Stimulated activated CD4-positive, alpha-beta T cell treated with anti-CD3 and anti-CD28 coated beads, Interleukin-4, amount 100 ng/mL, for 4 hours (primary cell): ENCODE measurements at places on chromosomes 16 and 17.
A peak's percentile ranks its signal among the peaks of the same experiment; 100 is the strongest.

DNA sequence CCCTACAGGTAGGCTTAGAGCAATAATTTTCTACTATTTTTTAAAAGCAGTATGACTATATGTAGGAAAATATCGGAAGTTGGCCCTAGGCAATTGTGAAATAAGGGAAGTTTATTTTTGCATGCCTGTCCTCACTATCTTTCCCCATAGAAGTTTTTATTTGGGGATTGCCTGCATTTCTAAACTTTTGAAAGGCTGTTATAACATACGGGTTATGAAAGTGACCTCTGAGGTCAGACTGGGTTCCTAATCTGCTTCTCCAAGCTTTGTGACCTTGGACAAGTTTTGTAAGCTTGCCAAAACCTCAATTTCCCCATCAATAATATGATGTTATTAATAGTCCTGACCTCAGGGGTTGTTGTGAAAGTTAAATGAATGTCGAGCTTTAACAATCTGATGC, 67.1 kb downstream of the ARHGAP44 start:
- DNase-seq: no peak

DNA sequence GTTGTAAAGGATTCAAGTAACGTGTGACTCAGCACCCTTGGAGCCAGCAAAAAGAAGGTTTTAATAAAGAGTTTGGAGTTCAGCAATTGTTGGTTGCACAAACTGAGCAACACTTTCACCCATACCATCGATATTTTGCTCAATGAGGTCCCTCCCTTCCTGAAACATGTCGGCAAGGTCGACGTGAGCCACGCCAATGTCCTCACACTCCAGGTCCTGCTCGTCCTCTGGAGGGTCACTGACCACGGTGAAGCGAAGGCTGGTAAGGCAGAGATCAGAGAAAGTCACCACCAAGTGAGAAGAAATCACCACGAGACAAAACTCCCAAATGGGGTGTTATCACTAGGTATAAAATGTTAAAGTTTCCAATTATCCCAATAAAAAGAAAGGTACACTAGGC, 98.3 kb downstream of the RPGRIP1L start:
- no peak for DNase-seq

GRCh38 chr17:64005734-64006167, 7.6 kb downstream of the PRR29 start:
- no peak for DNase-seq

DNA sequence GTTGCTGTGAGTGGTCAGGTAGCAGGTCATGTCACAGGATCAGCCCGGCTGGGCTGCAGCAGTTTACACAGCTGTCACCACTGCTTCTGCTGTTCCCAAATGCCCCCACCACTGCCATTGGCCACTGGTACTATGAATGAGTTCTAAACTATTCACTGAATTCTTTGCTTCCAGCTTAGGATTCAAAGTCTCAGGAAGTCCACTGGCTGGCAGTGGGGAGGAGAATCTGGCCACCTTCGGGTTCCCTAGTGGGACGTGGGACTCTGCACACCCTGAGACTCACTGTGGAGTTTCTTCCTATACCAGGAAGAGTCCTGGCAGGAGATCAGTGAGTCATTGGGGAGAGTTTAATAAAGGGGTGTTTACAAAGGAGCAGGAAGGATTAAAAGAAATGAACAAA, 6.9 kb downstream of the MT1X start:
- no peak for DNase-seq

DNA sequence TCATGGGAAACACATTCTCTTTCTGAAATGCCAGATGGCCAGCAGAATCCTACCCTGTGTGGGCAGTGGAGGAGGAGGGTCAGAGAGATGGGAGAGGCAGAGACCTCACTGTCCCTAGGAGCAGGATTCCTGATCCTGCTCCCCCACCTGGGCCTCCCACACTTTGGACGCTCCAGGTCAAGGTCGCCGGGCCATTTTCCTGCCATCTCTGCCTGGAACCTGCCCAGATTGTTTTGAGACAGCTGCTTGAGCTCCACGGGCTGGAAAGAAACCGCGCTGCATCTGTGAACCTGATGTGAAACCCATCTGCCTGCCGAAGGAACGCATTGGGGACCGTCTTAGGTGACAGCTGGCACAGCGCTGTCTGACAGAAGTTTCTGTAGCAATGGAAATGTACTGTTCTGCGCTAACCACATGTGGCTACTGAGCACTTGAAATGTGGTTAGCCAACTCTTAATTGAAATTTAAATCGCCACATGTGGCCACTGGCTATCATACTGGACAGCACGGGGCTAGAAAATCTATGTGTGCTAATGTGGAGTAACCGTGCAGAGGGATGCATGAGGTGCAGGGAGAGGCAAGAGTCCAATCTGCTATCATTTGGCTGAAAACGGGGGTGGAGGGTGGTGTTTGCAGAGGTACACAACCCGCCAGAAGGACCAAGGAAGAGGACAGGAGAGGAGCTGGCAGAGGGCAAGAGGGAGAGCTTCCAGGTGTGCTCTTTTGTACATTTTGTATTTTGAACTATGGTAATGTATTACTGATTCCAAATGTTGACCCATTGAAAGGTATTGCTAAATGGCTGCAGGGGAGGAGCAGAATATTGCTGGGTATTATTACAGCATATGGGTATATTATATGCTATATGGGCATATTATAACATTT, 15.4 kb upstream of the NUBP1 start:
- no peak for DNase-seq

DNA sequence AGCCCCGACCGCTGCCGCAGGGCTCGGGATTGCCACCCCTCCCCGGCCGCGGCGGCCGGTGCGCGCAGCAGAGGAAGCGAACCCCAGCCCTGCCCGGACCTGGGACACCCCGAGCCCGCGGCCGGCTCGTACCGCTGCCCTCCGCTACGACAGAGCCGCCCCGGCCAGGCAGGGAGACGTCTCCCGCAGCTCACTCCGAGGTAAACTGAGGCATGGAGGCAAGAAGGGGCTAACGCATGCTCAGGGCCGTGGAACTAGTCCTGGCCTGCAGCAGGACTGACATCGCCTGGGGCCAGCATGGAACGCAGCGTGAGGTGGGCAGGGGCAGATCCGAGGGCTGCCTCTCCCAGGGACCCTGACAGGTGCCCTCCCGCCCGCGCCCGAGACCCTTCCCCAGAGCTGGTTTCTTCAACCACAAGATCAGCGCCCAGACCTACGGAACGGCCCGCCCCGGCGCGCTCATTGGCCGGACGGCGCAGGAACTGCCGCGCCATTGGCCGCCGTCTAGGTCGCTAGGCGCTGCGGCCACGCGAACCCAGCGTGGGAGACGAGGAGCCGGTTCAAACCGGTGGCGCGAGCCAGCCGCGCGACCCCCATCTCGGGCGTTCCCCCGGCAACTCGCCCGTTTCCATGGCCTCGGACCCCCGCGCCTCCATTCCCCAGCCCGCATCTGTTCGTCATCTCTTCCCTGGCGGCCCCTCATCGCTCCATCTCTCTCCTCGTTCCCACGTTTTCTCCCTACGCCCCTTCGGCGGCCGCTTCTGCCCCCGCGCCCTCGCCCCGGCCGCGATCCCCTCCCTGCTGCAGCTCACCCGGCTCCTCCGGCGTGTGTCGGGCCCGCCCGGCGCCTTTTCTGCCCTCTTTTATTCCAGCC, at the start of gene SLC43A2:
Gene SLC43A2 (minus strand): TSS at position 853 of the 874 bp plus-strand sequence. CDS start 960 bp downstream, outside the sequence.
- DNase-seq: peak; percentile 71

- DNase-seq: no peak
Measured at GRCh38 chr17:65277576-65277975, 140.4 kb downstream of the RGS9 start.

- no peak for DNase-seq
Measured at GRCh38 chr17:1047879-1048470, 51.0 kb downstream of the TIMM22 start.

DNA sequence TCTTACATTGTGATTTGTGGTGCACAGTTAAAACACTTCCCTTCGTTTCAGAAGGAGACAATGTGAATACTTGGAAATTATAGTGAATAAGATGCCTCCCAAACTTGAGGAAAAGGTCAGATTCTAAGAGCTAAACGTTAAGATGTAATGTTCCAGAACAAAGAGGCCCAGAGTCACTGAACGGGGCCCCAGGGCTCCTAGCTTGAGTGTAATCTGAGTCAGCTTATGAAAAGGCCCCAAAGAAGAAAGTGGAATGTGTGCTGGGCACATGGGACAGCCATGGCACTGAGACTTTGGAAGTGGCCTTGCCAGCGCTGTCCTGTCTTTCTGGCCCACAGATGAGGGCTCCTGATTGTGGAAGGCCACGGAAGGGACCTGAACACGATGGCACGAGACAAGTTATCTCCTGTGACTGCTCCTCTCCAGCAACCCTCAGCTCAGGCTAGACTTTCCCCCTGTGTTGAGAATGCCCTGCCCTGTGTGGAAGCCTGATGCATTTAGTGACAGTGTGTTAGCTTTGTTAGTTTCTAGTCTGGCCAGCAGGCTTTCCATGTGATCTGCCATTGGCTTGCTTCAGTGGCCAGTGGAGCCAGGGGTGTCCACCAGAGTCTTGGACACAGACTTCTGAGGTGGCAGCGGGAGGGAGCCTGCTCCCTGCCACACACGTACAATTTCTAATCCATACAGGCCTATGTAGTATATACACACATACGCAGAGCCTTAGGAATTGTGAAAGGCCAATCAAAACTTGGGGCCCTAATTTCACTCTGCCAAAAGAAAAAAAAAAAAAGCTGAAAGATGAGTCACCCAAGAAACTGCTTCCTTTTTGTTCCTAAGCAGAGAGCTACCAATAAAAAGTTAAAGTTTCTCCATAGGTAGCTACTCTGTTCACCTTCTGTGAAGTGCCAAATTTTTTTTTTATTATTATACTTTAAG, 13.1 kb downstream of the SPATA33 start:
- DNase-seq: no peak

- DNase-seq: no peak
Measured at GRCh38 chr16:31001507-31002249, 8.8 kb downstream of the STX1B start.

DNA sequence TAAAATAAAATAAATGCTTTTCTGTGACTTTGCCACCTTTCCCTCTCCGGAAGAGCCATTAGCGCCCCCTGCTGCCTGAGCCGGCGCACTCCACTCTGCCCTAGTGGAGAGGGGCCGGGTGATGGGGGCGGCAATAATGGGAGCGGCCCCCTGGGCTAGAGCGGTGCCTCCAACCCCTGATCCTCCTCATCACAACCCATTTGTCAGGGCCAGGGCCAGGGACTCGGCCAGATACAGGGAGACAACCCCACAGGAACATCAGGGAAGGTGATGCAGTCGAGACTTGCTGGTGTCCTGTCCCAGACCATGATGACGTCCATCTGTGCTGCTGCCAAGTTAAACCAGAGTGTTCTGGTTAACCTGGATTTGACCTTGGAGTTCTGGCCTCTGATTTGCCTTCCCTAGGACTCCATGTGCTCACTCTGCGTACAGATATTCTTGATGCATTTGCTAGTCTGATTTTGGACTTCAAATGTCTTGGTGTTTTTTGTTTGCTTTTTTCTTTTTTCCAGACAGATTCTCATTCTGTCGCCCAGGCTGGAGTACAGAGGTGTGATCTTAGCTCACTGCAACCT, 46.1 kb upstream of the BPTF start:
- no peak for DNase-seq

DNA sequence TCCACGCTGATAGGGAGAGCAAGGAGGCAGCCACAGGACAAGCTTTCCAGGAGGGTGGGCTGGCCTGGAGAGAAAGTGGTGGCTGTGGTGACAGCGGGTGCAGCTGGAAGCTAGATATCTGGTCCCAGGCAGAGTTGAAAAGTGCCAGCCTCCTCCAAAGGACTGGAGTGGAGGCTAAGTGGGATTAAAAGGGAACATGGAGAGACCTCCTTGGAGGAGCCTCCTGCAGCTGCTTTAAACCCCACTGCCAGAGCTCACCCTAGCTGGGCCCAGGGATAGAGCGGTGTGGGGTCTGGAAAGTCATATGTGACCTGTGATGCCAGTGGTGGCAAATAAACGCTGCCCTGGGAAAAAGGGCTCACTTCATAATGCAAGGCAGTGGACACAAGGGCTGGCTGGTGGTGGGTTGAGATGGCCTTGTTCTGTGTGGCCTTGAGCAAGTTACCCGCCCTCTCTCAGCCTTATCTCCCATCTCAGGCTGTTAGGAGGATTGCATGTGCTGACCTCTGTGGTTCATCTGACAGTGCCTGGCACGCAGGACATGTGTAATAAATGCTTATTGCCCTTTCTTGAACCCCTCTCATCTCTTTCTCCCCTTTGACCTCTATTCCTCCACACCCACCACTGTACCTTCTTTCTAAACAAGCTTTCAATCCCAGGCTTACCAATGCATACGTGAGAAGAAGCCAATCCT, 61.0 kb upstream of the LGALS9 start:
- DNase-seq: no peak

DNA sequence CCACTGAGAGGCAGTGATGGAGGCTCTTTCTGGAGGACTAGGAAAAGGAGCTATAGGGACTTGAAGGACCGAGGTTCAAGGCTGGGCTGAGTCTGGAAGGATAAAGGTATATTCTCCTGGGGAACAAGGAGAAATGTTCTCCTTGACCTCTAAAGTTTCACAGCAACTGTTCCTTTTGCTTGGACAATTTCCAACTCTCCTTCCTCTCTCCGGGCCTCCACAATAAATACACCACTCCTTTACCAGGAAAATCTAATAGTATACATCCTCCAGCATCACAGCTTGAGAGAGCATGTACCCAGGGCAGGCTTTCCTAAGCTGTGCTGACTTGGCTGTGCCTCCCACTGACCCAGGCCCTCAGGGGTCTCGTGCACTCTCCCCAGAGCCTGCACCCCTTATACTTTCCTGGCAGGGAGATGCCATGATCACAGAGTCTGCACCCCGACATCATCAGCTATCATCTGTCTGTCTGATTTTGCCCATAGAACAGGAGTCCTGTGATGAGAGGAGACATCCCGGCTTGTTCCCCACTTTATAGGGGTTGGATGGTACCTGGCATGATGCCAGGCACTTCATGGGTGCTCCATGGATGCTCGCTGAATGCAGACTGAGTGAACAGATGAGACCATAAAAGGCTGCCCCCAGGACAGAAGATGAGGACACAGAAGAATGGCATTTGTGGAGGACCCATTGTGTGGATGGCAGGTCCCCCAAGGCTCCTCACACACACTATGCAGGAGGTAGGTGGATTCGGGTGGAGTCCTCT, 582.6 kb upstream of the CDH5 start:
- DNase-seq: no peak

- DNase-seq: no peak
Measured at GRCh38 chr17:50890675-50891516, 24.7 kb upstream of the TOB1 start.

- DNase-seq: no peak
Measured at GRCh38 chr16:60641067-60641665, 1395.1 kb downstream of the CDH8 start.
